NT2/D1 (cell line): ENCODE measurements at places on chromosomes 2 and 18.

- no peak for DNase-seq
These were observed 48.7 kb downstream of the FMNL2 start for GRCh38 chr2:152383702-152384101.

GRCh38 chr2:33603416-33603815 lies 4.3 kb upstream of the FAM98A start:
- DNase-seq, result no peak

DNA sequence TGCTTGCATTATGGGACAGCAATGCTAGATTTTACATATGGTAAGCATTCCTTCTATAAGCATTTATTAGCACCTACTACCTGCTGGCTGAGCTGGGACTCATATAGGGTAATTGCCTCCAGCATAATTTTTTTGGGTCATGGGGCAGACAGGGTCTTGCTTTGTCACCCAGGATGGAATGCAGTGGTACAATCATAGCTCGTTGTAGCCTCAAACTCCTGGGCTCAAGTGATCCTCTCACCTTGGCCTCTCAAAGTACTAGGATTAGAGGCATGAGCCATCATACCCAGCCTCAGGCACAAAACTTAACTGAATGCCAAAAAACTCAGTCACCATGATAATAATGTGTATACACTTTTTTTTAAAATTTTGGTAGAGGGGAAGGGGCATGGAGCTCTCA lies 35.3 kb downstream of the TMEM237 start:
- DNase-seq, result no peak

GRCh38 chr2:133598769-133599168 lies 30.5 kb upstream of the NCKAP5 start:
- DNase-seq, result no peak

DNA sequence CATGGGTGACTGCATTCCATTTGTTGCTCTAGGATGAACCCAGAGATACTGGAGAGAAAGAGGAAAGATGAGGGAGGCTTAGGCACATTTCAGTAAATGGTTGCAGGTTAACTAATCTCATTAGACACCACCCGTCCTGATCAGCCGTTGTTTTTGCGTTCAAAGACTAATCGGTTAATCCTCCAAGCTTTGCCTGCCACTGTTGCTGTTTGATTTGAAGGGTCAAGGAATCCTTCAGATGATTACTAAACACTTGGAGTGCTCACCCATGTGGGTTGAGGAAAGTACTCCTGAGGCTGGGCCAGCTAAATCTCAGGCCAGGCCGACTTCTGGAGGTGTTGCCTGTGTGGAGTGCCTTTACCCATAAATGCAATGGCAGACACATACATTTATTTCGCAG lies 8.6 kb downstream of the SH3RF3 start:
- no peak for DNase-seq

GRCh38 chr2:227655454-227655853 lies 11.2 kb upstream of the SCYGR5 start:
- DNase-seq, result no peak
